ENCODE measurements at places on chromosomes 3 and 15.
A peak's percentile ranks its signal among the peaks of the same experiment; 100 is the strongest.

- DNase-seq, result no peak
These were observed 228.3 kb downstream of the MECOM start for GRCh38 chr3:169435193-169435592.

- peak; percentile 33 for DNase-seq
These were observed 790 bp downstream of the RAB5A start for GRCh38 chr3:19947549-19948225.

DNA sequence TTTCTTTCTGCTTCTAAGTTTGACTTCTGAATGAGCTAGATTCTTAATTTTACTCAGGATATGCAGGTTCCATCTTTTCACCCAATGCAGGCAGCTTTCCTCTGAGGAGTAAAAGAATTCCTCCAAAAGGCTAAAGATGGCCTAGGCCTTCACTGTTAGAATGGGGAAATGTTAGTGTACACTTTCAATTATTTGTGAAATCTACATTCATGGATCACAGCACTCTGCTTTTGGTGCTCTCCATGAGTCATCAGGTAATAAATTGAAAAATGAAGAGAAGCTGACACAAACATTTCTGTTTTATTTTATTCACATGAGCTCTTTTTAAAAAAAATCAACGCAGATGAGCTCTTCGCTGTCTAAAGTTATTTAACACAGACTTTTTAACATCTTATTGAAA lies 502.5 kb upstream of the GOLIM4 start:
- DNase-seq, result no peak

GRCh38 chr3:188559072-188559429 lies 405.1 kb downstream of the LPP start:
- DNase-seq, result no peak

GRCh38 chr3:27209617-27210264 lies 159.4 kb downstream of the NEK10 start:
- no peak for DNase-seq

GRCh38 chr3:112605285-112605684 lies 35.7 kb downstream of the CCDC80 start:
- no peak for DNase-seq

GRCh38 chr15:82875411-82876003 lies 66.1 kb downstream of the WHAMM start:
- DNase-seq, result no peak

DNA sequence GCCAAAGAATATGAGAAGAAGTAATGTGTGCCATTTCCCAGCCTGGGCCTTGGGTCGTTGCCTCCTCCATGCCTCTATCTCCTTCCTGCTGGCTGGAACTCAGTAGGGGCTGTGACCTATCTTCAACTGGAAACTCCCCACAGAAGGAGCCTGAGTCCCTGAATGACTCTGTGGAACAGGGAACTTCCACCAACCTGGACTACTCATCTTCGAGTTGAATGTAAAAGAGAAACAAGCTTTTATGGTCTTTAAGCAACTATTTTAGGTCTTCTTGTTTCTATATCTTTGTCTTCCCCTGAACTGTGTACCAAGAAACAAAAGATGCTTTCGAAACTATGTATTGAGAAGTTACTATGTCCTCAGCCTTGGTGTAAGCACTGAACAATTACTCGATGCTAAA lies 355.3 kb upstream of the NR2F2 start:
- no peak for DNase-seq

GRCh38 chr3:17162116-17162515 lies 277.4 kb downstream of the PLCL2 start:
- DNase-seq, result no peak

All from activated T-cell treated with anti-CD3 and anti-CD28 coated beads for 24 hours (primary cell).